ENCODE measurements at places on chromosomes 2 and 18.
A peak's percentile ranks its signal among the peaks of the same experiment; 100 is the strongest.

DNA sequence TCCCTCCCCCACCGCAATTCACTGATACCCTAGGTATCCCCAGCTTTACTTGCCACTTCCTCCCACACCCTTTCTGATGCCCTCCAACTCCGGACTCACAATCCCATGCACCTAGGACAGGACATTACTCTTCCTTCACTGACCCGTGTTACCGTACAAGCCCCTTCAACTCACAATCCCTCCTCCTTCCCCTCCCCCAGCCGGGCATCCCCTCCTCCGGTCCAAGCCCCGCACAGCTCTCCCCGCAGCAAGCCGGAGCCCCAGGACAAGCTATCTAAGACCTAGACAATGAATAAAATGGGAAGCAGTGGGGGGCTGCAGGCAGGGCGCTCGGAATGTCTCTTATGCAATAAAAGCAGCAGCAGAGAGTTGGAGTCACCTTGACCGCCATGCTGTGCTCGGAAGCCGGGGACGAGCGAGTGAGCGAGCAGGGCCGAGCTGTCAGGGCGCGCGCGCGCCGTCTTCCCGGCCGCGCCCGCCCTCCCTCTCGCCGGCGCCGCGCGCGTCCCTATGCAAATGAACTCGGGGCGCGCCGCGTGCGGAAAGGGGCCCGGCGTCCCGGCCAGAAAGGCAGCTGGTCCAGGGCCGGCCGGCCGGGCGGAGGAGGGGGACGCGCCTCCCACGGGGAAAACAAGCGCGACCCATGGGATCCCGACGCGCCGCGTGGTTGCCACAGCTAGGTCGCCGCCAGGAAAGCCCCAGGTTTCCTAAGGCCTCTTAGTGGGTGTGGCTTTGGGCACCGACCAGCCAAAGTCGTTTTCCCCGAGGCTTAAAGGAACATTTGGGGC lies at the start of gene SLC25A12:
SLC25A12 (minus strand) TSS at position 421 of the 788 bp plus-strand sequence; CDS start at position 391, 30 bp downstream.
- H3K4me1 ChIP-seq, result peaks cover 15% of the 10 kb centered on the region
- peak within 1 kb of the TSS; percentile 82 for H3K4me3 ChIP-seq
- H3K36me3 ChIP-seq, result peaks cover 5% of the 10 kb centered on the region
- no peaks in the 10 kb centered on the region for H3K27me3 ChIP-seq
- H3K27ac ChIP-seq, result peak within 1 kb of the TSS; percentile 69
- DNase-seq, result peak; percentile 83

DNA sequence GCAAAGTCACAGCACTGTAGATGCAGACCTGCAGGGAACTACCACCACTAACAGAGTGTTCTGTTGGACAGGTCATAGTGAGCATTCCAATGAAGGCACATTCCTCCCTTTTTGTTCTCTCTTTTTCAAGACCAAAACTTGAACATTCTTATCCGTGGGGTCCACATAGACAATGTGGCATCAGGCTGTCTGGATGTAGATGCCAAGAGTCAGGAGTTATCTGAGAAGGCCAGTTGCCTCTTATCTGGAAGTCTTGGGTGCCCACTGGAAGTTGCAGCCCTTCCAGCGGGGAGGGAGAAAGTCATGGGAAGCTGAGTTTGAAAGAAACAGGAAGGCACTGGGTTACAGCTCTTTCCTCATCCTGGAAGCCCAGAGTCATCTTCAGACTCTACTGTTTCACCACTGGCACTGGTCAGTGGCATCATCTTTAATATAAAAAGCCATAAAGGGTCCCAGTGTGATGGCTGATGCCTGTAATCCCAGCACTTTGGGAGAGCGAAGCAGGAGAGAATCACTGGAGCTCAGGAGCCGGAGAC lies 61.4 kb downstream of the FAM161A start:
- DNase-seq, result no peak
- H3K27me3 ChIP-seq, result no peaks in the 10 kb centered on the region
- H3K4me3 ChIP-seq, result no peak overlapping the region
- H3K36me3 ChIP-seq, result no peaks in the 10 kb centered on the region
- H3K27ac ChIP-seq, result no peak overlapping the region
- peaks cover 2% of the 10 kb centered on the region for H3K4me1 ChIP-seq

DNA sequence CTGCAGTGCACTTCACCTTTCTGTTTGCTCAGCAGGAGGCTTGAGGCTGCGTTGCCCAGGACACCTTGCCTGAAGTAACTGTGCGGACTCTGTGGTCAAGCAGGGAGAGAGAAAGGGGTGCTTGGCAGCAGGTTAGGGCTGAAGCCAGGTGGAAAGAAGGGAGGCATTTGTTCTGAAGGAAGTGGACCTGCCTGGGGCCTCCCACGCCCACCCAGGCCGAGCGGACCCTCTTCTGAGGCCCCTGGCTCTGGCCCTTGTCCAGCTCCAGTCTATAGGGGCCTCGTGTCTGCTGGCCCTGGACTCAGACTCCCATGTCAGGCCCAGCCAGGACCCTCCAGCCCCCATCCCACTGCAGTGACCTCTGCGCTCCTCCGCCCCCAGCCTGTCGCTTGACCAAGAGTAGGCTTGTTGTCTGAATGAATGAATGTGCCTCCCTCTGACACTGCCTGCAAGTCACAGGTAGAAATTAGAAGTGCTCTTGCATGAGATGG lies 2.5 kb downstream of the SNED1 start:
- no peaks in the 10 kb centered on the region for H3K36me3 ChIP-seq
- H3K4me3 ChIP-seq, result no peak overlapping the region
- H3K27me3 ChIP-seq, result peaks cover 15% of the 10 kb centered on the region
- H3K4me1 ChIP-seq, result peaks cover 42% of the 10 kb centered on the region
- H3K27ac ChIP-seq, result no peak overlapping the region
- no peak for DNase-seq

GRCh38 chr2:136233298-136233697 lies 115.3 kb upstream of the CXCR4 start:
- H3K4me3 ChIP-seq, result no peak overlapping the region
- H3K27ac ChIP-seq, result no peak overlapping the region
- DNase-seq, result no peak
- H3K27me3 ChIP-seq, result no peaks in the 10 kb centered on the region

DNA sequence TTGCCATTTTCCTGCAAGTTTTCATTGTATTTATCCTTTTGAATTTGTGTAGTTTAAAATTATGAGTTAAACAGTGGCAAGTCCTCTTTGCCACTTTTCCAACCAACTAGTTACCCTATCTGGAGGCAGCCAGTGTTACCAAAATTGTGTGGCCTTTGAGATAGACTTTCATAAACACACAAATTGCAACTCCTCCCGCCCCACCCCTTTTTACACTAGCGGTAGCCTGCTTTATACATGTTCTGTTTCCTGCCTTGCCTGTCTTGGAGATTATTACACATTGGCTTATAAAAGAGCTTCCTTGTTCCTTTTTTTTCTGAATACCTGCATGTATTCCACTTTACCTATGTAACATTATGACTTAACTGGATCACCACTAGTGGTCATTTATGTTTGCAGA lies 56.5 kb downstream of the RPIA start:
- no peak overlapping the region for H3K27ac ChIP-seq
- H3K36me3 ChIP-seq, result peaks cover 46% of the 10 kb centered on the region
- no peaks in the 10 kb centered on the region for H3K27me3 ChIP-seq
- no peaks in the 10 kb centered on the region for H3K4me1 ChIP-seq
- DNase-seq, result no peak
- H3K4me3 ChIP-seq, result no peak overlapping the region

- no peak overlapping the region for H3K27ac ChIP-seq
- peaks cover 11% of the 10 kb centered on the region for H3K27me3 ChIP-seq
- no peak for DNase-seq
- no peaks in the 10 kb centered on the region for H3K36me3 ChIP-seq
- H3K4me1 ChIP-seq, result no peaks in the 10 kb centered on the region
These were observed 547.3 kb downstream of the PLCL1 start for GRCh38 chr2:198351647-198352046.

GRCh38 chr2:75523313-75524275 lies 37.1 kb downstream of the EVA1A start:
- peaks cover 4% of the 10 kb centered on the region for H3K27me3 ChIP-seq
- no peak for DNase-seq
- H3K4me1 ChIP-seq, result no peaks in the 10 kb centered on the region

DNA sequence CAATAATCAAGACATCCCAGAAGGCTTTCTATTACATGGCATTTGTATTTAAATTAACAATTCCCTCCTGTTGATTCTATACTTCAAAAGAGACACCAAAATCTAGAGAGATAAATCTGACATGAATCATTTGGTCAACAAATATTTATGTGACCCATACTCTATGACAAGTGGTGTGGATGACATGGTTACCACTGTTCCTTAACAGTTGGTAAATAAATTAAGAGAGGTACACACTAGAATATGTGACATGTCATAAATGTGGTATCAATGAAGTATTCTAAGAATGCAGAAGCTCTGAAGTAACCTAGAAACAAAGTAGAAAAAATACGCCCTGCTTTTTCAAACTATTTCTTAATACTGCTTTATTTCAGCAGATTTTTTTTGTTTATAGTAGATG lies 255.4 kb downstream of the EXOC6B start:
- no peak overlapping the region for H3K27ac ChIP-seq
- no peaks in the 10 kb centered on the region for H3K36me3 ChIP-seq
- no peaks in the 10 kb centered on the region for H3K4me1 ChIP-seq

DNA sequence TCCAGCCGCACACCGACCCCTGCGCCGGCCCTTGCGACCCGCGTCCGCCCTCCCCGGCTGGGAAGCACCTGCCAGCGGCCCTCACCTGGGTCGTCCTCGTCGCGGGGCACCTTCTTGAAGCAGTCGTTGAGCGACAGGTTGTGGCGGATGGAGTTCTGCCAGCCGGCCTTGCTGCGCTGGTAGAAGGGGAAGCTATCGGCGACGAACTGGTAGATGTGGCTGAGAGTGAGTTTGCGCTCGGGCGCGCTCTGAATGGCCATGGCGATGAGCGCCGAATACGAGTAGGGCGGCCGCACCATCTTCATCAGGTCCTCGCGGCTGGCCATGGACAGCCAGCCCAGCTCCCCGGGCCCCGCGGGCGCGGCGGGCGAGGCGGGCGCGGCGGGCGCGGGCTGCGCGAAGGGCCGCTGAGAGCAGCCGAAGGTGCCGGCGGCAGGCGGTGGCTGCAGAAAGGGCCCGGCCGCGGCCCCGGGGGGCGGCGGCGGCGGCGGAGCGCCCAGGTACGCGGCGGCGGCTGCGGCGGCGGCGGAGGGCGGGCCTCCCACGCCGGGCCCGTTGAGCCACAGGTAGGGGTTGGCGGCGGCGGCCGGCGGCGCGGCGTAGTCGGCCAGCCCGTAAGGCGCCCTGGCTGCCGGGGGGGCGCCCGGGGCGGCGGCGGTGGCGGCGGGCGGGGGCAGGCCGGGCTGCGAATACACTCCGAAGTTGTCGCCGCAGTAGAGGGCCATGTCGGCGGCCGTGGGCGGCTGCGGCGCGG lies 505 bp downstream of the FOXI3 start:
- H3K4me1 ChIP-seq, result peaks cover 5% of the 10 kb centered on the region
- H3K27me3 ChIP-seq, result peaks cover 40% of the 10 kb centered on the region
- DNase-seq, result peak; percentile 39
- H3K4me3 ChIP-seq, result peak overlapping the region; percentile 31
- no peaks in the 10 kb centered on the region for H3K36me3 ChIP-seq
- H3K27ac ChIP-seq, result no peak overlapping the region

DNA sequence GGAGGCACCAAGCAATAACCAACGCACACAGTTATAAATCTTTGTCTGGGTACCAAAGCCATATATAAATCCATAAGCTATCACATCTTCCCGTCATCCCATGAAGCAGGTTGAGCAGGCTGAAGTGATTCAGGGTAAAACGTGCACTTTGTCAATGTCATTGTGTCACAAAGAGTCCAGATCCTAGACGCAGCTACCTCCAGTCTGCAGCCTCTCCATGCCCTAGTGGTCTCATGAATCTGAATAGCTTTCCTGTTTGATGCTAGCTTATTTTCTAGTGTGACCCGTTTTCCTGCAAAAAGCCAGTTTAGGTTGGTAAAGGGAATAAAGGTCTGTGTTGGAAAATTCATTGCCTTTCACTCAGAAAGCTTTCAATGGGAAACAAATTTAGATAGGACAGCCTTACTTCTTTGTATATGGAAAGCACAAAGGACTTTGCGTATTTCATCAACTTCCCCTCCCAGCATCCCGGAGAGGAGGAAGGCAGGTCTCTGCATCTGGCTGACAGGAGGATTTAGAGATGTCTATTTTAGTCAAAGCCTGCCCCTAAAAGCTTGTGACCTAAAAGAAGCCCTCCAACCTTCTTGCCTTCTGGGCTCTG lies 222.3 kb upstream of the ARL4C start:
- no peaks in the 10 kb centered on the region for H3K4me1 ChIP-seq
- no peaks in the 10 kb centered on the region for H3K36me3 ChIP-seq
- no peak overlapping the region for H3K4me3 ChIP-seq
- H3K27ac ChIP-seq, result no peak overlapping the region

DNA sequence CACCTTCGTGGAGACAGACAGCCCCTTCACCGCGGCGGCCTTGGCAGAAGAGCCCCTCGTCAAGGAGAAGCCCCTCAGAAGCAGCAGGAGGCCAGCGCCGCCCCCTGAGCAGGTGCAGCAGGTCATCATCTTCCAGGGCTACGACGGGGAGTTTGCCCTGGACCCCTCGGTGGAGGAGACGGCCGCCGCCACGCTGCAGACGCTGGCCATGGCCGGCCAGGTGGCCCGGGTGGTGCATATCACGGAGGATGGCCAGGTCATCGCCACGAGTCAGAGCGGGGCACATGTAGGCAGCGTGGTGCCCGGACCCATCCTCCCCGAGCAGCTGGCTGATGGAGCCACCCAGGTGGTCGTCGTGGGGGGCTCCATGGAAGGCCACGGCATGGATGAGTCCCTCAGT lies 145.7 kb downstream of the PTGR3 start:
- no peaks in the 10 kb centered on the region for H3K4me1 ChIP-seq
- H3K27me3 ChIP-seq, result no peaks in the 10 kb centered on the region
- no peak overlapping the region for H3K4me3 ChIP-seq
- H3K27ac ChIP-seq, result no peak overlapping the region
- no peak for DNase-seq

DNA sequence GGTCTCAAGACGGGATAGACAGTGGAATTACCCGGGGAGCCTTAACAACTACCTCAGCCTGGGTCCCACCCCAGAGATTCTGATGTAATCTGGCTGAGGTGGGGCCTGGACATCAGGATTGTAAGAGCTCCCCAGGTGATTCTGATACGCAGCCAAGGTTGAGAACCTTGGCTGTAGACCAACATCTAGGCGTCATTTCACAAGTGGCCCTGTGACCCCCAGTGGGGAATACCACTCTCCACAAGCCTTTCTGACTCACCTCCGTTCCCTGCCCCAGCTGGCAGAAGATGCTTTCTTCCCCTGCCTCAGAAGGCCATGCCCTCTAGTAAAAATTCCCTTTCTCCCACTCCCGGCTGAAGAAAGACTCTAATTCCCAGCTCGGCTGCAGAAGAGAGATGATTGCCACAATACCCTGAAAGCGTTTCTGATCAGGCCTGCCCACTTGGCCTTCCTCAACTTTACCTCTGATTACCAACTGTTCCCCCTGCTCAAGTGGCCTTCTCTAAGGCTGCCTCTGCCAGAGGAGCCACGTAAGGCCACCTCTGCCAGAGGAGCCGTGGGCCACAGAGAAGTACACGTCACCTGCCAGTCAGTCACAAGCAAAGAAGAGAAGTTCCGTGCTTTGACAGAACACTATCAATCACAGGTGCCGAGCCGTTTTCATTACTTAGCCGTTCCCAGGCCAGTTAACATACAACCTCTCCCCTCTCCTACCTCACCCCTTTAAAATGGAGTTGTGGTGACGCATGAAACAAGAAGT lies 116.8 kb upstream of the PKDCC start:
- no peaks in the 10 kb centered on the region for H3K36me3 ChIP-seq
- H3K4me3 ChIP-seq, result no peak overlapping the region
- peaks cover 6% of the 10 kb centered on the region for H3K27me3 ChIP-seq
- no peaks in the 10 kb centered on the region for H3K4me1 ChIP-seq
- no peak overlapping the region for H3K27ac ChIP-seq
